NCI-H526 (cell line): ENCODE measurements at places on chromosomes 4 and X.

DNA sequence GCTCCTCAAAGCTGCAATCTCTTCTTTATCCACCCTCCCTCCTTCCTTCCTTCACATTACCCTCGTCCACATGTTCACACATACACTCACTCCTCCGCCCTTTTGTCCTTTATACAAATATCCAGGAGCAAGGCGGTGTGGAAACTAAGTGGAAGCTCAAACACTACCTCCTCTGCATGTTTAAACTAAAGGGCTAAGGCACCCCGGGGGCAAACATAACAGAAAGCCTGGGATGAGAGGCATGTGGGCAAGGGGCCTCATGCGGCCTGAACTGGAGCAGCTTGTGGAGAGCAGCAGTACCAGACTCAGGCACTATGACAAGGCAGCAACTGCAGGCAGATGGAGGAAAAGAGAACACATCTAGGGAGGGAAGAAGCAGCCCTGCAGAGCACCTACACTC is 9.5 kb downstream of the MAB21L2 start:
- peak; percentile 49 for DNase-seq

- DNase-seq: no peak
These were observed 405.6 kb downstream of the FAM47A start for GRCh38 chrX:33726281-33727160.

DNA sequence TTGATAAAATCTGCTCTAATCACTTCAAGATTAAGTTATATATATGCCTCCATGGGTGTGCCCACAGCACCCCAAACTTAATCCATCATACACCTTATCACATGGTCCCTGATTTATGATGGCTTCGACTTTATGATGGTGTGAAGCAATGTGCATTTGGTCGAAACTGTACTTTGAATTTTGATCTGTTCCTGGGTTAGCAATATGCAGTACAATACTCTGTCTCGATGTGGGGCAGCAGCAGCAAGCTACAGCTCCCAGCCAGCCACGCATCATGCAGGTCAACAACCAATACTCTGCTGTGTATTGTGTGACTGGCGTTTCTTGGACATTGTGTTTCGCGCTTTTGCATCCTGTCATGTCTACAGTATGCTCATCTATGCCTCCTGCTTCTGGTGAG is 62.6 kb downstream of the MCUB start:
- no peak for DNase-seq

DNA sequence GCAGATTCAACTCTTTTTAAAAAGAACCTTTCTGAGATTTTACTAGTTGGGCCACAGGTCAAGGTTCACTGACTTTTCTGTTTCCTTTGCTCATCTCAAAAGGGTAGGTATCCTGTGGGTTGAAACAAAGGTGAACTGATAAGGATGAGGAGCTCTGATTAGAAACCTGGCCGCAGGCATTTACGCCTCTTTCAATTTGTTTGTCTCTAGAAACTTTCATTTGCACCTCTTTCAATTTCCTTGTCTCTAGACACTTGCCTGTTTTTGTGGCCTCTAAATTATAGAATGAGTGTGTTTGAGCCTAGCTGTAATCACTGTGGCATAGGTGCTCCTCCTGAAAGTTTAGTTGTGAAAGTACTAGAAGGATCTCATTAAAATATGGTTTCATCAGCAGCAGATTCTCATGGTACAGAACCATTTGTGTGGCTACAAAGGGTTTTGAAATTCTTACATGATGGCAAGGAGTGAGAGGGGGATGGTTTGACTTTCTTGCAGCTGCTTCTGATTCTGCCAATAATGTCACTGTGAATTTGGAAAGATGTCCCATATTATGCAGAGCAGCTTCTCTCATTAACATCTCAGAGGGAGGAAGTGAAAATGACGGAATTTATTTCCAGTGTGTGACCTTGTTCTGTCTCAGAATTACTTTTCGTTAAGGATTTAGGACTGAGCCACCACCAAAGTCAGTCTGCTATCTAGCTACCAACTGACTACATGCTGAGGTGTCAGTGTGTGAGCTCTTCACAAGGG is 142.2 kb downstream of the SH2D1A start:
- no peak for DNase-seq

GRCh38 chrX:45860450-45860849 is 659.8 kb upstream of the DIPK2B start:
- DNase-seq: no peak

GRCh38 chrX:10023821-10024220 is 56.7 kb downstream of the CLDN34 start:
- DNase-seq: no peak

DNA sequence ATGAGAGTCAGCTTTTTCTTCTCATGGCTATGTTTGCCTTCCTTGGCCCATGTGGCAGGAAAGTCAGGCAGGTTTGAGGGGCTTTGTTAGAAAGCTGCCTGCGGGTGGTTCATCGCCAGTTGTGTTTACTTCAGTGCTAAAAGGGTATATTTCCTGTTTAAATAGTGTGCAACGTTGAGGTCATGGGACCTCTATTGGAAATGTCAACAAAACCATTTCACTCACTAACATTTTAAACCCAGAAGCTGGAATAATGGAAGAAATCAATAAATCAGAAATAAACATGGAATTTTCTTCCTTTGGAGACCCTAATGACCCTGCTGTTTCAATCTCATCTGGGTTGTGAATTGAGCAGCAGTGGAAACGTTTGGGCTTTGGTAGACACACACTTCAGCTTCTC is 185.8 kb downstream of the ANKRD50 start:
- no peak for DNase-seq

DNA sequence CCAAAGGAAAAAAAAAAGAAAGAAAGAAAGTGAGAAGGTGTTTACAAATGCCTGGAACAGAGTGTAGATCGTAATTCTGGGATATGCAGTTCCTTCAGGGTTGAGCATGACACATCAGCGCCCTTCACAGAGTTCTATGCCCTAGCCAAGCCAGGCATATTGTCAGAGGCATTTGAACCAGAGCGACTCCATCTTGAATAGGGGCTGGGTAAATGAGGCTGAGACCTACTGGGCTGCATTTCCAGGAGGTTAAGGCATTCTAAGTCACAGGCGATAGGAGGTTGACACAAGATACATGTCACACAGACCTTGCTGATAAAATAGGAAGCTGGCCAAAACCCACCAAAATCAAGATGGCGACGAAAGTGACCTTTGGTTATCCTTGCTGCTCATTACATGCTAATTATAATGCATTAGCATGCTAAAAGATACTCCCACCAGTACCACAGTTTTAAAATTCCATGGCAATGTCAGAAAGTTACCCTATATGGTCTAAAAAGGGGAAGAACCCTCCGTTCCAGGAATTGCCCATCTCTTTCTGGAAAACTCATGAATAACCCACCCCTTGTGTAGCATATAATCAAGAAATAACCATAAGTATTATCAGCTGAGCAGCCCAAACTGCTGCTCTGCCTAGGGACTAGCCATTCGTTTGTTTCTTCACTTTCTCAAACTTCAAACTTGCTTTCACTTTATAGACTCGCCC is 23.5 kb upstream of the LRBA start:
- DNase-seq: no peak

DNA sequence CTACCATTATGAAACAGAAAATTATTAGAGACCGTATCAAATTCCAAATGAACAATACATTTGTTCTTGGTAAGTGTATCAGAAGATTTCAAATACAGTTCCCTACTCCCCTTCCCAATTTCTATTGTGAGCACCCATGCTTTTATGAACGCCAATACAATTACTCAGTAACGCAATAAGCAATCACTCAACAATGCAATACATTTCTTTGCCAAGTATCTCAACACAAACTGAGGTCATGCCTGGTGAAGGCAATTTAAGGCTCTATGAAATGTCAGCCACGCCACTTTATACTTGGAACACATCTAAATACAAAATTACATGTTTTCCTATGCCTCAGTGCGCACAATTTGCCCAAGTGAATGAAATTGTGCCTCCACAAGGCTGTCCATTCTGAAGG is 712 bp downstream of the PNPLA4 start:
- DNase-seq: no peak

GRCh38 chrX:13903405-13903804 is 86.5 kb upstream of the GPM6B start:
- no peak for DNase-seq

GRCh38 chr4:84582988-84583875 is at the start of gene CDS1:
Gene CDS1 (plus strand): TSS chr4:84583127. CDS start chr4:84583402, 275 bp downstream.
- DNase-seq: peak; percentile 95

- no peak for DNase-seq
These were observed 16.2 kb upstream of the JAKMIP1 start for GRCh38 chr4:6216588-6216987.

DNA sequence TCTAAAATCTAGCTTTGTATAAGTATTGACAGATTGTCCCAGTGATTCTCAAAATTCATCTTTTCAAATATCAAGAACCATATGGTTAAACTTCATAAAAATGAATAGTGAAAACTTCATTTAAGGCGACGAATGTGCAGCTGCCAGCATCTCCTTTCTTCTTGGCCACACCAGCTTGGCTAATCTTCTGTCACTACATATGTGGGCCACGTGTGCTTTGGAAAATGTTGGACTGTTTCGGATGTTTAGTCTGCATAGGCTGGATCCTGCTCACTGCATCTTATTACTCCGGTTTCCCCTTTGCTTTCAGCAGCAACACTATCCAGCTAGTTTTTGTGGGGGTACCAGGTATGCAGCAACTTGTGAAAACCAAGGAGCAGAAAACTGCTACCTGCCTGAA is 221.9 kb downstream of the BMPR1B start:
- DNase-seq: no peak

- peak; percentile 13 for DNase-seq
These were observed 755 bp downstream of the ANKRD17 start for GRCh38 chr4:73257651-73258435.

- DNase-seq: no peak
These were observed 219.7 kb upstream of the FGF13 start for GRCh38 chrX:138931212-138931611.

DNA sequence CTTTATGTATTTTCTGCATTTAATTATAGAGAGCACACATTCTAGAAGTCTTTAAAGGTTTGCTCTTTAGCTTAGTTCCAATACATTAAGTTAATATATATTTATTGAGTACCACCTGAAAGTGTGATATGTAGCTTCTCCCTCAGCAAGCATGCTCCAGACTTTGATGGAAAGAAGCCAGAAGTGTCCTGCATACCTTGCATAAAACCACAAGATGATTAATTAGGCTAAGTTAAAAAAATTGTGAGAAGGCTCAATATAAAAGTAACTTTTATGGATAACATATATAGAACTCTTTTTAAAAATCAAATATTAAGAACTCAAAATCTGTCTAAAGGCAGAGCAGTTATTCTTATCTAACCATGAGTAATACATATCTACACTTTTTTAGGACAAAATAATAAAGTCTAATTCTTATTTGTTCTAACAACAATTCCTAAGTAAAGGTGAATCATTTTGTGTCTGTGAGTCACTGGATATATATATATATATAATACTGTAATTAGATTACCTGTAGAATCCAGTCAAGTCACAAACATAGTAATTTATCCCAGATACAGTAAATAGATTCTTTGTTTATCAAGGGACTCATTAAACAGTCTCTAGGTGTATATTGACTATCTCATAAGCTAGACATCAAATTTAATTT is 51.2 kb downstream of the INTS12 start:
- DNase-seq: no peak

GRCh38 chr4:79247695-79248394 is 78.0 kb downstream of the NAA11 start:
- DNase-seq: no peak

DNA sequence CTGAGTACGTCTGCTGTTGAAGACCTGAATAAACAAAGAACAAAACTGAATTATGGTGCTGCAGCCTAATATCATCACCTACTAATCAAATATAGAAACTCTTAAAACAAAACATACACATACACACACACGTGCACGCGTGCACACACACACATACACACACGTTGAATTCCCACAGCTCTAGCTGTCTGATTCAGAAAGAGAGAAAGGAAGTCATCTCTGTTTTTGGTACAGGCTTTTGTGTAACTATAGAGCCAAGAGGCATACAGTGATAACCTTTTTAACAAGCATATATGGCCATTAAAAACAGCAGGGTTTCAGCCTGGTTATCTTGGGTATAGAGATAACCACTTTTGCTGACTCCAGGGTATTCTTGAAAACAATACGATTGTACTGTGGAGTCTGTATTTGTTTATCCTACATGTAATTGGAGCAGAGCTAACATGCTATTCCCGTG is 823.2 kb downstream of the CCSER1 start:
- DNase-seq: no peak

DNA sequence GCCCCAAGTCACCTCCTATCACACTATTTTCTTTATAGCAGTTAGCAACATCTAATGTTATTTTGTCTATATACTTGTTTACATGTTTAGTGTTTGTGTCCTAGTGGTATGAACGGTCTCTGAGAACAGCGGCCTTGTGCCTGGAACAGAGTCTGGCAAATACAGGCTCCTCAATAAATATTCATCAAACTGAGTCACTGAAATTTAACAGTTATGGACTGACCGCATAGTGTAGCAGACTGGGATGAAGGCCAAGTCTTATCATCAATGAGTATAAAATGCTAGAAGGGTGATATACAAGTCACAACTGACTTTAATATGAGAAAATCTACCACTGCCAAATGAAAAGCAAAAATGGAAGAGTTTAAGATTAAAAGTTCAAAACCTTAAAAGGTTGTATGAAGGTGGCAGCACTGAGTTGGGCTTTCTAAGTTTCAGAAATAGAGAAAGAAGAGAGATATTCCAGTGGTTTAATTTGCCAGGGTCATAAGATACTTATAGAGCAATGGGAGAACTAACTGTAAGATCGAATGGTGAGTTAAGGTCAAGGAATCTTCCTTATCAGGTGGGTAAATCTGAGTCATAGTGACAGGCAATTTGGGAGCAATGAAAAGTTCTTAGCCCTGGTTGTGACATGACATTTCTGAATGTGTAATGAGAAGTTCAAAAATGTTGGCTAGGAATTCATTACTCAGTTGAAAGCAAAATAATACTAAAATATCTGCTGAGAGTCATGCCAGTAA is 34.9 kb downstream of the ELOVL6 start:
- DNase-seq: no peak

GRCh38 chrX:84258708-84259107 is 70.7 kb upstream of the RPS6KA6 start:
- DNase-seq: no peak

DNA sequence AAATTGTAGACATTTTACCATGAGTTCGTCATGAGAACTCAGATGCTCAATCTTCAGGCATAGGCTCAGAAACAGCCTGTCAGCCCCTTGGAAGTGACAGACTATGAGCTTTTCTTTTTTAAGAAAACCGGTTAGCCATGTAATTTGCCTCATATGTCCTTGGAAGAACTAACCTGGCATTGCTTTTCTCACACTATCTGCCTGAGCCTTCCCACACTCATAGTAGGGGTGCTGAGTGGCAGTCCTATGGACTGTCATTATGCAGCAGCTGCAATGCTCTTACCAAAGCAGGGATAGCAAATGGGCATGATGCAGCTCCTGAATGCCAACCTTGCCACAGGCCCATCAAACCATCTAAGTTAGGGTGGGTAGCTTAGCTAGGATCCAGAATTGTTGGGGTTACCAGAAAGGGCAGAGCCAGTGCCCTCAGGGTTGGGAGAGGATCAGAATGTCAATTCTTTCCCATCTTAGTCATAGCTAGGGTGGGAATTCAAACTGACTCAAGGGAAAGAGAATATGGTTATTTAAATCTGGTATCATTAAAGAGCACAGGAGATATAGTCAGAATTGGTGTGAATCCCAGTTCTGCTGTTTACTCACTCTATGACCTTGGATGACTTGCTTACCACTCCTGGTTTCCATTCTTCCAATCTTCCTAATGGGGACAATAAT is 230.6 kb upstream of the CPEB2 start:
- DNase-seq: no peak

GRCh38 chrX:78331708-78332107 is 4.3 kb upstream of the CYSLTR1 start:
- DNase-seq: no peak

- DNase-seq: no peak
These were observed 58.6 kb downstream of the ELOVL6 start for GRCh38 chr4:110139815-110140214.
